Foreskin fibroblast (primary cell): ENCODE measurements at places on chromosomes 12 and 14.
A peak's percentile ranks its signal among the peaks of the same experiment; 100 is the strongest.

DNA sequence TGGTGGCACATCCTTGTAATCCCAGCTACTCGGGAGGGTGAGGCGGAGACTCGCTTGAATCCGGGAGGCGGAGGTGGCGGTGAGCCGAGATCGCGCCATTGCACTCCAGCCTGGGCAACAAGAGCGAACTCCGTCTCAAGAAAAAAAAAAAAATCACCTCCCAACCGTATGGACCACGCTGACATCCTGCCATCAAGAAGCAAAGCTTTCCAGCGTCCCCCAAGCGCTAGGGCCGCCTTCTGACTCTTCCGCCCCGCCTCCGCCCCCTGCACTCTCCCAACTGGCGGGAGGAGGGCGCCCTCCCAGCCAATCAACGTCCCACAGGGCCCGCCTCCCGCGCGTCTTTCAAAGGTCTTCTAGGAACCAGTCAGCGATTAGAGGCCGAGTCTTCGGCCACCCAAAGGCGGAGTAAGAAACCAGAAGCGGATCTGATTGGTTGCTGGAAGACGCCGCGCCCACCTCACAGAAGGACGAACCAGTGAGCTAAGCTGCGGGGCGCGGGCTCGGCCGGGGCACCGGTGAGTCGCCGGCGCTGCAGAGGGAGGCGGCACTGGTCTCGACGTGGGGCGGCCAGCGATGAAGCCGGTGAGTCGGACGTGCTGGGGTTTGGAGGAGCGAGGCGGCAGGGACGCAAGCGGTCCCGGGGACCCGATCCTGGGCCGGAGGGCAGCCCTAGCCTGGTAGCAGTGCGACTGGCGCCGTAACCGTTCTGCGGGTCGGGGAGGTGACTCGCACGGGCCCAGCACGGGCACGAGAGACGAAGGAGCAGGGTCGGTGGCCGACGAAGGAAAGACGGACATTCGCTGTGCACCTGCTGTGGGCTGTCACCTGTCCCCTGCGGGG is at the start of gene CDKN3:
Gene CDKN3 (plus strand): TSS at position 515 of the 843 bp plus-strand sequence. CDS start 62 bp downstream, at position 577.
- peak; percentile 99 for DNase-seq

GRCh38 chr14:29030970-29031369 is 264.4 kb downstream of the FOXG1 start:
- peak; percentile 23 for DNase-seq

DNA sequence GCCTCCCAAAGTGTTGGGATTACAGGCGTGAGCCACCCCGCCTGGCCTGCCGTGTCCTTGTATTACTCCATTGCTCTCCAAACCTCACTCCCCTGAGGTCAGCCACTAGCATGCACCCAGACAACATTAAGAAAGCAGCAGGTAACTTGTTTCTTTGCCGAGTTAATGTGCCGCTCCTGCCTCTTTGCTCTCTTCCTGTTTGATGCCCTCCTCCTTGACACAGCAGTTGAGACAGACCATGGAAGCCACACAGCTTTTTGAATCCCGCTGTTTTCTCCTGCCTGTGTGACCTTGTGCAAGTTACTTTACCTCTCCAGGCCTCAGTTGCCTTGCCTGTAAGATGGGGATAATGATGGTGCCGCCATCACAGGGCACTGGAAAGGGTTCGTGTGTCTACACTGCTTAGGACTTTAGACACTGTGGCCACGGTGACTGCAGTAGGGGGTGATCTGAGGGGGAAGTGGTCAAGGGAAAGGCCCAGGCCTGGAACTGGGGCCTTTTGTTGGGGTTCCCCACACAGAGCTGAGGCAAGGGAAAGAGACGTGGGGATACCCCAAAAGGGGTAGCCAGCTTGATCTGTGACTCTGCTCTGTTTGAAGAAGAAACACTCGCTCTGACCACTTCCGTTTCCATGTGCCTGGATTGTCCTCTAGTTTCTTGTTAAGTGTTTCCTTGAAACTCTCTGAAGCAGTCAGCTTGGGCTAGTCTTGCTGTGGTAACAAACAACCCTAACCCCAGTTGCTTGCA is 69.3 kb downstream of the RIN3 start:
- DNase-seq = no peak

- peak; percentile 26 for DNase-seq
These were observed 70.1 kb downstream of the SLC6A15 start for GRCh38 chr12:84842406-84843013.

DNA sequence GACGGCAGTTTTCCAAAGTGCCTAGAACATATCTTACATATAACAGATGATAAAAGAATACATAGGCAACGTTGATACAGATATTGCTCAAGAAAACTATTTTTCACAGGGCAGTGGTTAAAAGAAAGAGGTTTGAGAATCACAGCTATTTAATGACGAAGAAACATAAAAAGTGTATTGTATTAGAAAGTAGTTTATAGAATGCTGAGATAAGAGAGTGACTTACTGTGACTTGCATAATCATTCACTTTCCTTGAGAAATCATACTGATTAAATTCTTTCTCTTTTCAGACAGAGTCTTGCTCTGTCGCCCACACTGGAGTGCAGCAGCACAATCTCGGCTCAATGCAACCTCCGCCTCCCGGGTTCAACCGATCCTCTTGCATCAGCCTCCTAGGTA is 57.7 kb downstream of the PPP1R12A start:
- DNase-seq = no peak

- no peak for DNase-seq
These were observed 19.1 kb downstream of the TPCN1 start for GRCh38 chr12:113240395-113240794.

- DNase-seq = no peak
These were observed 1.2 kb downstream of the FOS start for GRCh38 chr14:75279763-75280290.

DNA sequence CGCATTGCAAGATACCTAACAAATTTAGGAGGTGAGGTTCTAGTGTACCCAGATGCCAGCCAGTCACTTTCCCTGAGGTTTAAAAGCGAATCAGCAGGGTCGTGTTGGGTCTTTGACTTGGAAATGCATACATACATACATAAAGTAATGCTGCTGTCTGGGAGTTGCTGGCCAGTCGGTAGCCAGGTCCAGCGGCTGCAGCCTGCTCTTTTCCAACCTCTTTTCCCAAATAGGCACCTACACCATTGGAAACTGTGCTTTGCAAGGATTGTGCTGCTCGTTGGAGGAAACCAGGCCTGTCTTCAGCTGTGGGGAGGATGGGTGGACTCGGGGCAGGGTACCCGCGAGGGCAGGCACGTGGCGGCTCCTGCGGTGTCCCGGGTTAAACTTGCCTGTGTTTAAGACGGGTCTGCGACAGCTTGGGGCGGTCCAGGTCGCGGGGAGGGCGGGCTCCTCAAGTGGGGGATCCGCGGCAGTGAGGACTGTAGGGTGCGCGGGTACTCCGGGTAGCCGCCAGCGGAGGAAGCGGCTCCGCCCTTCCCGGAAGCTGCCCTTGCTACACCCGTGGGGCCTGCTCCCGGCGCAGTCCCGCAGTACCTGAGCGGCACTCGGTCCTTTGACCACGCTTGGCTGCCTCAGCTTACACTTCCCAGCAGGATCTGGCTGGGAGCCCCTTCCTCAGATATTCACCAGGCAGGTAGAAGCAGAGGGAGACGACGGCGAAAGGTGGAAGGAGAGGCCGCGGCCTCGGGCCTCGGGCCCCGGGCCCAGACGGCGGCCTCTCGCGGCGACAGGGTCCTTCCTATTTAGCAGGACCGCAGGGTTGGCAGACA is 2.7 kb downstream of the TTC6 start:
- no peak for DNase-seq

- DNase-seq = no peak
These were observed 43.7 kb downstream of the MARK3 start for GRCh38 chr14:103428723-103429556.

- no peak for DNase-seq
These were observed 2.1 kb downstream of the MVK start for GRCh38 chr12:109575683-109576082.

DNA sequence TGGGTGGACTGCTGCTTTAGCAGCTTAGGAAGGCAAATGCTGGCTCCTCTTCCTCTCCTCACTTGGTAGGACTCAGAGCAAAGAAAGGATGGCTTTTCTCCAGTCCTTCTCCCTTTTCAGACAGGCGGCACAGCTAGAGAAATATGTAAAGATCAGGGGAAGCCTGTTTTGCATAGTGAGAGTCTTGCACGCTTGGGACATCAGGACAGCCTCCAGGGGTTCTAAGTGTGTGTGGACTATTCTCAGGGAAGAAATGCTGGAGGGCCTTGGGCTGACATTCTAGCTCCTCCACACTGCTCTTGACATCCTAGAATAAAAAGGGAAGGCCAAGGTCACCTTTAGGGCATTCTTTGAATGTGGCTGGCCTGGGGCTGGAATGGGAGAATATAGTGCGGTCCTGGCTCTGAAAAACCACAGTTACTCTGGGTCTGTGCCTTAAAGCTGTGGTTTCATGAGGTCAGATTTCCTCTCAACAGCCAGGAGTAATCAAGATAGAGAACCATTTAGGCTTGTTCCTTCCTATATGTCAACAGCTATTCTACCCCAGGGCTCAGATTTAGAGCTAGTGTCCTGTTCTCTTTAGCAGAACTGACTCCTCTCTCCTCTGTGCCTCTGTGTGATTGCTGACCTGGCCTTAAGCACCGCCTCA is 24.3 kb downstream of the CMA1 start:
- DNase-seq = no peak

- no peak for DNase-seq
These were observed 6.3 kb downstream of the GSTZ1 start for GRCh38 chr14:77327111-77327510.

DNA sequence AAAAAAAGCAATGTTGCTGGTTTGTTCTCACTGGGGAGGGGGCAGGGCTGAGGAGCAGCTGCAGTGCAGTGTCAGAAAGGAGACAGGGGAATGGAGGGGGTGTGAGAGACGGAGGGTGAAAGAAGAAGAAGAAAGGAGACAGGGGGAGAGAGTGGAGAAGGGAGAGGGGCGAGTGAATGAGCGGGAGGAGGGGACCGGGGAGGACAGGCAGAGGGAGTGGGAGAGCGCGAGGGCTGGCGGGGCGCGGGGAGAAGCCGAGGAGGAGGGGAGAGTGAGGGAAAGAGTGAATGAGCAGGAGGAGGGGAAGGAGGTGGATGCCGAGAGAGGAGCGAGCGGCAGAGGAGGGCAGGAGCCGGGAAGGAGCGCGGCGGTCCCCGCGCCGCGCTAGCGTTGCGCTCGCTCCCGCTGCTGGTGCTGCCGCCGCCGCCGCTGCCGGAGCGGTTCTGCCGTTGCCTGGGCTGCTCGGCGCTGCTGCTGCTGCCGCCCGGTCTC is at the start of gene NOVA1:
Gene NOVA1 (minus strand): TSS at position 445 of the 492 bp plus-strand sequence. CDS start 597 bp downstream, outside the sequence.
- DNase-seq = no peak

DNA sequence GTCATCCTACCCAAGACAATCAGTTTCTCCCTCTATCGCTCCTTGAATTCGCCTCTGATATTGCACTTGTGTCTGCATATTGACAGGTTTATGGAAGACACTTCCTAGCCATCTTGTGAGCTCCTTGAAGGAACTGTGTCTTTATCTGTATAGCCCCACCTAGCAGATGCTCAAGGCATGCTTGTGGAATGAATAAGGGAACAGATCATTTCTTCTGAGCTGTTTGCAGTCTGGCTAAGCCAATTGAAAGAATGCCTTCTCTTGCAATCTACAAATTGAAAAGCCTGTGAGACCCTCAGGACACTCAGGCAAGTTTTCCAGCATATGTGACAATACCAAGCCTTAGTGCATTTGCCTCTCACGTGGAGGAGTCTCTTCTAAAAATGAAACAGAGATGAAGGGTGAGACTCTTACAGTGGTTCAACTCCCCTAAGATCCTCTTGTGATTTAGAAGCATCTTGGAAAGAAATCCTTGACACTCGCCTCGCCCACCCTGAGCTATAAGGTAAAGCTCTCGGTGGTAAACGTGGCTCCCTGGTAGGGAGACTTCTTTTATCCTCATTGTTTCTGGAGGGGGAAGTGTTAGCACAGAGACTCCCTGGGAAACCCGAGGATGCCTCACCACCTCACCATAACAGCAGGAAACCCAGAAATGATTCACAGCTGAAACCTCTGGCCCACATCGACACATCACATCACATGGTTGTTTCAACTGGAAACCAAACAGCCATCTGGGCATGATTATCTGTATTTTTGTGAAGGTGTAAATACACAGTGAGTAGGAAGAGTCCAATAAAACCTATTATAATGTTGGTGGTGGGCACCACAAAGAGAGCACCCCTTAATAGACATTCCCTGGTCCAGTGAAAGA is 112.3 kb upstream of the BCL2L14 start:
- DNase-seq = peak; percentile 95

DNA sequence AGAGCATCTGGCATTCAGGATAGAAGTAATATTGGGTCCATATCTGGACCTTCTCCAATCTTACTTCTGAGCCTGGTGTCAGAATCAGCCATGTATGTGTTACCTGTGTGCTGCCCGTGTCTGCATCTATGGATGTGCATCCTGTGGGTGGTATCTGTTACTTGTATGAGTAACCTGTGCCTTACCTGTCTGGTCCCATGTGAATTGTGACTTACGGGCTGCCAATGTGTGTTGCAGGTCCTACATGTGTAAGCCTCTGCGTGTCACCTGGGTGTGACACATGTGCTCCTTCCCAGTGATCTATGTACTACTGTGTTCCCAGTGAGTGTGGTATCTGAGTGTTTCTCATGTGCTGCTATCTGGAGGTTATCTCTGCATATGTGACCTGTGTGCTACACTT is 208.4 kb downstream of the ADGRD1 start:
- DNase-seq = no peak

- no peak for DNase-seq
These were observed 1.8 kb downstream of the LYSET start for GRCh38 chr14:93186956-93187355.

DNA sequence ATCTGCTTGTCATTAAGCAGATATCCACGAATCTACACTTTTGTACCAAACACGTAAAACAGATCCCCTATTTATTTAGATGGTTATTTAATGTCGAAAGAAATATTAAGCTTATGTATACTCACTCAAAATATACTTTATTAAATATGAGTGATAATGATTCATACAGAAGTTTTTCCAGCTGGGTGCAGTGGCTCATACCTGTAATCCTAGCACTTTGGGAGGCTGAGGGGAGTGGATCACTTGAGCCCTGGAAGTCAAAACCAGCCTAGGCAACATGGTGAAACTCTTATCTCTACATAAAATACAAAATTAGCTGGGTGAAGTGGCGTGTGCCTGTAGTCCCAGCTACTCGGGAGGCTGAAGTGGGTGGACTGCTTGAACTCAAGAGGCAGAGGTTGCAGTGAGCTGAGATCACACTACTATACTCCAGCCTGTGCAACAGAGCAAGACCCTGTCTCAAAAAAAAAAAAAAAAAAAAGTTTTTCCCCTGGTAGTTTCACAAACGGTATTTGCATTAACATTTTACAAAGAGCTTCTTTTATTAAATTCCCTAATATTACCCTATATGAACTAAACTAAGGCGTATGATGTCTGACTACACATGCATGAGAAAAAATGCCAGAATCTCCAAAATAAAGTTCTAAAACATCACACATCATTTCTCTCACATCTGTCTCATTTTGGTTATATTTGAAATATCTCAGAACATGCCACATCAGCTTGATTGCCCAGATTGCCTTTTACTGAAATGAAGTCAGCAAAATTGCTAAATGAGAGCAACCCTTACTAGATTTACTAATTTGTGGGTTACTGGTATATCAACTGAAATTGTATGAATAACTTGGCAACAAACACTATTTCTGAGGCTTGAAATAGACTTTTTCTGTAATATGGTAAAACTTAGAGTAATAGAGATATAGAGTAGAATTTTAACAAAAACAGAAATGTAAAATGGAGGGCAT is 74.9 kb downstream of the PAWR start:
- no peak for DNase-seq
